Kidney glomerular epithelial cell (primary cell): ENCODE measurements at places on chromosomes 7 and 10.

DNA sequence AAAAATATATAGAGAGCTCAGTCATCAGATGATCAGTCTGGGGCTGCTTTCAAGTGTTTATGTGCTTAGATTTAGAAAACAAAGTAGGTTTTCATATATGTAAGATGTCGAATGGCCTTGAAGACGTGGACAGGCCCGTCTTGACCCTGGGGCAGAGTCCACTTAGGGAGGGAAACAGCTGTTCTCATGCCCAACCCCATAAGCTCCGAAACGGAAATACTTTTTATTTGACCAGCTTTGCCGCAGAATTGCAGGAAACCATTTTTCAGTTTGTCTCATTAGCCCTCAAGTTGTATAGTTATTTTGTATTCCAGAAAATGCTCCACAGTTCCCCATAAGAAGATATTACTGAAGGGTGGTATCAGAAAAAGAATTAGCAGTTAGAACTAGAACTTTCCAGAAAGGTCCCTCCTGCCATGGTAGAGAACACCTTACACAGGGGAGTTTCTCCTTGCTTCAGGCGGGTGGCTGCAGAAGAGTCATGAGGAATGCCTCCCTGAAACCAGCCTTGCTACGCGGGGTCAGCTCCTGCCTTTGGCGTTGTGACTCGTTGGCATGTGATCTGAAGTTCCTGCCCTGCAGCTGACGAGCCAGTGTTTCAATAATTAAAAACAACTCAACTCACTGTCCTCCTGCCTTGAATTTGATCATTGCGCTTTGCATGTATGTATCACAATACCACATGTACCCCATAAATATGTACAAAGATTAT lies 192.7 kb downstream of the CELF2 start:
- no peak for DNase-seq

- no peak for DNase-seq
Measured at GRCh38 chr7:16634271-16634738, 11.2 kb downstream of the ANKMY2 start.

- DNase-seq = no peak
Measured at GRCh38 chr7:91973639-91974038, 33.0 kb downstream of the AKAP9 start.

- DNase-seq = peak; percentile 86
Measured at GRCh38 chr7:20385126-20385525, 54.4 kb downstream of the ITGB8 start.

DNA sequence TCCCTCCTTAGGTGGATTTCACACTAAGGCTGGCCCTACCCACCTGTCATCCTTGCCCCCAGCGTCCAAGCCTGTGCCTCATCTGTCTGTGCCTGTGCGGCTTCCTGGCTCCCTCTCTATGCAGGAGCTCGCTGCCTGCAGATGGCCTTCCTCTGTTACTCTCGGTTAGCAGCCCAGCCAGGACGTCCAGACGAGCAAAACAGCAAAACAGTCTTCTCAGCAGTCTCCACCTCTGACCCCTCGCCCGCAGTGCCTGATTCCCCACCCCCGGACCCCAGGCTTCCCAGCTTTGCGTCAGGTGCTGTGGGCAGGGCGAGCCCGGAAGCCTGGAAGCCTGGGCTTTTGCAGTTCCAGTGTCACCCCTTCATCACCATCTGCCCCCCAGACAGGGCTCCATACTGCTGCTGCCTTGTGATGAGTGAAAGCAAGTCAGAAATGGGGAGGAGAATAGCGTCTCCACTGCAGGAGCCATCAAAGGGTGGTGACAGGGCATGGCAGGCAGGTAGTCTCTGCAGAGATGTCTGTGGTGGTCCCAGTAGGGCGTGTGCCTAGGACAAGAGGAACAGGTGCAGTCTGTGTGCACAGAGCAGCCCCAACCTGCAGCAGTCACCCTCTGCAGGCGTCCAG lies 88.5 kb downstream of the ADCY1 start:
- DNase-seq = no peak
